CD4-positive, alpha-beta T cell treated with Interleukin-17A for 4 hours (primary cell): ENCODE measurements at places on chromosomes 5 and 9.

- no peak for DNase-seq
These were observed 81.5 kb upstream of the UNC5A start for GRCh38 chr5:176728831-176729251.

- no peak for DNase-seq
These were observed 116.1 kb upstream of the PITX1 start for GRCh38 chr5:135149956-135150723.

DNA sequence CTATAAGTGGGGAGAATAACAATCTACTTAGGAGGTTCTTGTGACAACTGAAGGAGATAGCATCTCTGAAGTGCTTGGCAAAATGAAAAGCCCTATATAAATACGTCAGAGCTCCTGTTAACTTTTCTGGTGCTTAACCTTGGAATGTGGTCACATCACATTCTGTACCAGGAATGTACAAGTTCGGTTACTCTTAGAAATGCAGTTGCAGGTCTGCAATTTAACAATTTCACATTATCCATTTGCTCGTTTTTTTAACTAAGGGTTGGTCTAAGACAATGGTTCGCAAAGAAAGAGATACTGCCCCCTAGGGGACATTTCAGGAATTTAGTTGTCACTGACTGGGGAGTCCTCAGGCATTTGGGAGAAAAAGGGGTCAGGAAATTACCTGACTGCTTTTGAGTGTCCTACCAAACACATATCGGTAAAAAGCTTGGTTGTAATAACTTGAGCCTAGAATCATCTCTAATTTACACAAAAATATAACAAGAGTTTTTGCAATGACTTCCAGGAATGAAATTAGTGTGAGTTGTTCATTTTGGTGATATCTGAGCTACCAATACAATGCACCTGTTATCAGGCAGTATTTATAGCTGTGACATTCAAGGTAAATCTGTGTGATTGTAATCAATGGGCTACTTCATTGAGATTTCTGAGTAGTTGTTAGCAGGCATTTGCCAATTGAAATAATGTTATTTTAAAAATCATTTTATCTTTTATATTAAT lies 5.4 kb upstream of the HBEGF start:
- DNase-seq, result peak; percentile 75

- DNase-seq, result no peak
These were observed 145.9 kb downstream of the PRELID2 start for GRCh38 chr5:145689235-145689634.

- DNase-seq, result no peak
These were observed 58.8 kb upstream of the IGFBPL1 start for GRCh38 chr9:38482918-38483592.

- DNase-seq, result no peak
These were observed 74.3 kb upstream of the SPEF2 start for GRCh38 chr5:35543408-35543807.

GRCh38 chr9:17735859-17736258 lies 157.0 kb downstream of the SH3GL2 start:
- no peak for DNase-seq

GRCh38 chr9:89621676-89622075 lies 16.9 kb downstream of the GADD45G start:
- no peak for DNase-seq

- peak; percentile 82 for DNase-seq
These were observed at the start of gene PRR7 for GRCh38 chr5:177446200-177447065. PRR7 (plus strand) TSS chr5:177446814; CDS start chr5:177455068, 8,254 bp downstream.

DNA sequence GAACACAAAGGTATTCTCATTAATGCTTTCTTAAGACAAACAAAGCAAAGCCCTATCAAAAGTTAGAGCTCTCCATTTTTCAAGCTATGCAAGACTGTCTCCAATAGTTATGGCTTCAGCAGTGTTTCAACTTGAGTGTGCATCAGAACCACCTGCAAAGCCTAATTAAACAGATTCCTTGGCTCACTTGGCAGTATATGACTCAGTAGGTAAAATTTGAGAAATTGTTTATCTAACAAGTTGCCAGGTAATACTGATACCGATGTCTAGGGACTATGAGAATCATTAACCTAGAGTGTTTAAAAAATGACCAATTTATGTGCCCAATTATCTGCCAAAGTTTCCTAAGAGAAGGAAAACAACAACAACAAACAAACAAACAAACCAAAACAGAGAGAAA lies 60.3 kb upstream of the PARP8 start:
- DNase-seq, result no peak

GRCh38 chr9:8486095-8486494 lies 686.5 kb upstream of the DMAC1 start:
- DNase-seq, result no peak

DNA sequence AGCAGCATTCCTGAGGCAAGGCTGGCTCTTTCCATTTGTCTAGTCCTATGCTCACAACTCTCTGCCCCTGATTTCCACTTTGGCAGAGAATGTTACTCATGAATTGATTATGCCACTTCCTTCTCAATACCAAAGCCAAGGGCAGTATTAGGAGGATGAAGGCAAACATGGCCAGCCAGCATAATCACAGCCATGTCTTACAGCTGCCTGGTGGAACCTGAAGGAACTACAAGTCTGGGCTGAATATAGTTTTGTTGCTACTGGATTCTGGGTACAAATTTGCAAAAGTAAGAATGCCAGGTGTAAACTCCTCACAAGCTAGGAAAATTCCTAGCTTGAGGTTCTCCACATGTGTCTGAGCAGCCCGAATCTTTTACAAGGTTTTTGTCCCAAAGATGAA lies 4.2 kb downstream of the SIL1 start:
- no peak for DNase-seq

DNA sequence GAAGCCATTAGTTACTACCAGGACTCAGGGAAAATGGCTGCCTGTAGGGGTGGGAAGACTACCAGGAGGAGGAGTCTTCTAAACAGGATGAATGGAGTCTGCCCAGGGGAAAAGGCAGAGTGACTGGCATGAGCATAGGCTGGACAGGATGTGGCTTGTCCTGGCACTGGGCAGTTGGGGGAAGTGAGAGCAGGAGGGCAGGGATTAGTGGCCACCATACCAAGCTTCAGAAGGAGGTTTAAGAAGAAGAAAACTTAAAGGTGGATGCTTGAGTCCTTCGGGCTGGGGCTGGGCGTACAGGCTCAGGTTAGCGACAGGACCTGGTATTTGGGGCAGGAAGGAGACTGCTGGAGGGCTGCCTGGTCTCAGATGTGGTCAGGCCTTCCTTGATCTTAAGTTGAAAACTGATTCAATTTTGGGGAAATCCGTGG lies 5.0 kb upstream of the NSD1 start:
- DNase-seq, result peak; percentile 54

- DNase-seq, result peak; percentile 69
These were observed at the start of gene KLHL3 for GRCh38 chr5:137735555-137736284. KLHL3 (minus strand) TSS chr5:137736089; CDS start chr5:137735646, 443 bp downstream.

GRCh38 chr9:14097215-14097614 lies 216.7 kb downstream of the NFIB start:
- no peak for DNase-seq

- DNase-seq, result no peak
These were observed 170.8 kb downstream of the SGCD start for GRCh38 chr5:156497804-156498208.

- no peak for DNase-seq
These were observed 18.8 kb downstream of the S1PR3 start for GRCh38 chr9:89010056-89010455.

GRCh38 chr9:20476912-20477521 lies 145.3 kb downstream of the MLLT3 start:
- DNase-seq, result no peak

DNA sequence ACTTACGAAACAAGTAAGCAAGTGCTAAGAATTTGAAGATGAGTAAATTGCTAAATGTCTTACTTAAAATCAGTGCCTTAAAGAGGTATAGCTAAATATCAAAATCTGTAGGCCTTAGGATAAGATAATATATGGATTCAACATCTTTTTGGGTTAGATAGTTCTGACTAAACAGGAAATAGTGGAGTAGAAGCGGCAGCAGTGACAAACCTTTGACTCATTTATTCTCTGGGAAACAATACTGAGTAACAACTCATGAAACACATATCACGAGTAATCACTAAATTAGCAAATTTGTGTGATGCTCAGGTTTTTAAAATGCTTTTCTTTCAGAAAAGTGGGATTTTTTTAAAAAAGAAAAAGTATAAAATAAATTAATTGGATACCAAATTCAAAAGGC lies 762.1 kb upstream of the TYRP1 start:
- DNase-seq, result no peak

DNA sequence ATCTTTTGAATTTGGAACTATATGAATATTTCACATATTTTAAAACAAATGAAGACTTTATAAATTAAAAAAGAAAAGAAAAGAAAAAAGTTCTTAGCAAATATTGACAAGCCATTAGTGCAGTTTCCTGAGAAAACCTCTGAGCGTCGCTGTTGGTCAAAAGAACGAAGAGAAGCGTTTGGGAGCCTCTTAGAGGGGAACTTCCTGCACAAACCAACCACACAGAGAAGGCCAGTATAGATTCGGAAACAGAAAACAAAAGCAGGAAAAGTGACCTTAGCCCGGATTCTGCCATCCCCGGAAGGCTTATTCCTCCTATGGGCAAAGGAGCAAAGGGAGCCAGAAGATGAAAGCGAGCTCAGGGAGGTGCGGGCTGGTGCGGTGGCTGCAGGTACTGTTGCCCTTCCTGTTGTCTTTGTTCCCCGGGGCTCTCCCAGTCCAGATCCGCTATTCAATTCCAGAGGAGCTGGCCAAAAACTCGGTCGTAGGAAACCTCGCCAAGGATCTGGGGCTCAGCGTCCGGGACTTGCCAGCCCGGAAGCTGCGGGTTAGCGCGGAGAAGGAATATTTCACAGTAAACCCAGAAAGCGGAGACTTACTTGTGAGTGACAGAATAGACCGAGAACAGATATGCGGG lies at the start of gene PCDHGB2:
TSS of gene PCDHGB2 (plus strand) at position 205 of the 637 bp plus-strand sequence. CDS start at position 347, 142 bp downstream.
- no peak for DNase-seq

GRCh38 chr5:134248256-134248655 lies 22.4 kb upstream of the PPP2CA start:
- no peak for DNase-seq

DNA sequence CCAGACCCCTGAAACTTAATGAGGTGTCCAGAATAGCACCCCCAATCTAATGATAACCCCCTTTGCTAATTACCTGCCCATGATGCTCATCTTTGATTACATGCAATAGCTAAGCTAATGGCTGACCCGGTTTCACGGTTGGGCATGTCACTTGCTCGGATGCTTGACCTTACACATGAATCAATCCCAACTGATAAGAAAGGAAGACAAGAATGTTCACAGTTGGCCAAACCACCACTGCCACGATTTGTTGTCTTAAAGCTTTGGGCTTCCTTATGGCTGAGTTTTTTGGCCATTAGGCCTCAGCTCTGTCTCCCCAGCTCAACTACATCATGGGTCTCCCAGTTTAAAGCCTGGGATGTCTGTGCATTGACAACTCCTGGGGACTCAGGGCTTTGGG lies 53.1 kb upstream of the TGFBR1 start:
- no peak for DNase-seq

DNA sequence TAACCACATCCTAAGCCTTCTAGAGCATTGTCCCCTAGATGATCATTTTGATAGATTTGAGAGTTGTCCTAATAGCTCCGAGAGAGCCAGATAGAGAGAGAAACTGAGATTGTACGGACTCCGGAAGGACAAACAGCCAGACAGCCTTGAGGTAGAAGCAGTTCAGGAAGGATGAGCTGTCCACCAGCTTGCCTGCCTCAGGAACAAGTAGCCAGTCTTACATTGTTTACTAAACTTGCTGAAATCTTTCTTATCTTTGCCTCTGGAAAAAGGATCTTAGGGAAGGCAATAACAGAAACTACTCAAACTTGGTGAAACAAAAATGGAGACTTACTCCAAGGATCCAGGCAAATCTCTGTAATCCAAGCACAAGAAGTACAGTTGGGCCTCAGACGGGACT lies 39.0 kb upstream of the SAP30L start:
- no peak for DNase-seq

- DNase-seq, result no peak
These were observed 1237.4 kb upstream of the CDH18 start for GRCh38 chr5:21225223-21226064.

DNA sequence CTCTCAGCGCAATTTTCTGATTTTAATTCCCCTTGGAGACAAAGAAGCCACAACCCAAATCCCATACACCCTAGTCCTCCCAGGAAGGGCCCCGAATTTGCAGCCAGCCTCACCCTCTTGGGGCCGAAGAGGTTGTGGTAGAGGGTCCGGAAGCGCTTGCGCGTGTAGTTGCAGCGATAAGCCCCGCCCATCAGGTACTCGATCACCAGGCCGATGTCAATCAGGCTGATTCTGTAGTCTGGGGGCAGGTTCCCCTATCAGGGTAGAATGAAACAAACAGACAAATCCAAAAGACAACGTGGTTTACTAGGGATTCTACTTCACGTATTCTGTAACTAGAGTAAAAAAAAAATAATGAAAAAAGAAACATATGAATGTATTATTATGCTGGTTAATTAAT lies 210.6 kb upstream of the KLF9 start:
- DNase-seq, result peak; percentile 12

- DNase-seq, result no peak
These were observed 143.9 kb upstream of the STC2 start for GRCh38 chr5:173472164-173472563.

GRCh38 chr5:13945271-13945670 lies 783 bp upstream of the DNAH5 start:
- DNase-seq, result no peak

- no peak for DNase-seq
These were observed 1726.5 kb downstream of the MAT2B start for GRCh38 chr5:165231821-165232508.

DNA sequence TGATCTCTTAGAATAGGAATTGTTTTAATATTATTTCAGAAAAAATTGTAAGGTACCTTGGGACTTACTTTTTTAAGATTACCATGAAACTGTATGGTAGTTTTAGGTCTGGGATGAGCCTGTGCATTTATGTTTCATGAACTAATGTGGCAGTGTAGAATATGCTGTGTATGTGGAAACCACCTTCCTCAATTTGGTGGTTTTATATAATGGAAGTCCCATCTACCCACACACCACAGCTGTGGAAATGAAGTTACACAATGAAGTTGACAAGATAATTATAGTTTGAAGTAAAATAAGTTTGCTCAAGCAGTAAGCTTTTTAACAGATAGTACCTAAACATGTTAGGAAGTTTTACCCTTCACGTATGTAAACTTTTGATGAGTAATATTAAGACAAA lies 24.4 kb downstream of the WDR36 start:
- no peak for DNase-seq

- DNase-seq, result no peak
These were observed 5.7 kb upstream of the PRXL2C start for GRCh38 chr9:96660692-96661248.

DNA sequence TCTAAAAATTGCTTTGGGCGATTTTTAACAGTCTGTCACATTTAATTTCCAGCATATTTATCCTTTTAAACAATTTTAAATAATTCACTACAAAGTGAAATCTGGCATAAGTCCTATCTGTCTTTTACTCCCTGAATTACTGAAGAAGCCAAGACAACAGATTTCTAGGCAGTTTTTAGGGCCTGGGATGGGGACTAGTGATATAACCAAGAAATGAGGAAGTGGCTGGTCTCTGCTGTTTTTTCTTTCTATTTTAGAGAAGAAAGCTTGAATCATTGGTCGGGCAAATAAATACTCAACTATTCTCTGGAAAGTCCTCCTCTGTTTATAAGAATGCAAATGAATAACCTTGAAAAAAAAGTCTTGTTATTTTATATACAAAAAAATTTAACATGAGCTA lies 79.7 kb upstream of the SSBP2 start:
- DNase-seq, result no peak

- DNase-seq, result no peak
These were observed 171.6 kb downstream of the FAM174A start for GRCh38 chr5:100706776-100707175.

GRCh38 chr5:98041661-98042060 lies 731.8 kb upstream of the RGMB start:
- no peak for DNase-seq
